ENCODE measurements at places on chromosomes 3 and 15.
A peak's percentile ranks its signal among the peaks of the same experiment; 100 is the strongest.

DNA sequence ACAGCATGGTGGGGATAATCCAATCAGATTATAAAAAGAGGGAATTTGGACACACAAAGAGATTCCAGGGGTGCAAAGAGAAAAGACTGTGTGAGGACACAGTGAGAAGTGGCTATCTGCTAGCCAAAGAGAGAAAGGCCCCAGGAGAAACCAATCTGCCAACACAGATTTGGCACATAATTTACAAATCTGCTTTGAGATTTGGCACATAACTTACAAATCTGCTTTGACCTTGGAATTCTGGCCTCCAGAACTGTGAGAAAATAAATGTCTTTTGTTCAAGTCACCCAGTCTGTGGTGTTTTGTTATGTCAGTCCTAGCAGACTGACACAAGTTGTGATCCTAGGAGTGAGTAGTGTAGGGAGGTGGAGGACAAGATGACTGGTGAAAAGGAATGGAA is 3.5 kb upstream of the TM4SF18 start:
- no peak for DNase-seq

GRCh38 chr3:37125195-37126073 is 48.9 kb downstream of the LRRFIP2 start:
- no peak for DNase-seq

- no peak for DNase-seq
Observed at GRCh38 chr3:166190360-166190759, 353.1 kb upstream of the BCHE start.

DNA sequence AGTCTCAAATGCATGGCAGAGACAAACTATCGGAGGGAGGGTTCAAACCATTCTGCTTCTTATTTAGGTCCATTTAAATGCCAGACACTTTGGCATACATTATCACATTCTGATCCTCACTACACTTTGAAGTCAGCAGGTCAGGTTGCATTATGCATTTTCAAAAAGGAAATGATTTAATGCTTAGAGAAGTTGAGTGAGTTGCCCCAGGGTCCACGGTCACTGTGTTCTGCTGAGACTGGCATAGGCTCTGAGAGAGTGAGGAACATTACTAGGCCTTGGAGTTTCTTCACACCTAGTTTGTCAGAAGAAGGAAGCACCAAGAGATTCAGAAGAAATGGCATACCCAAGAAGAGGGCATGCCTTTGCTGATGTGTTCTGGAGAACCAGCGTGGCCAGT is 46.3 kb upstream of the ACAN start:
- DNase-seq = no peak

DNA sequence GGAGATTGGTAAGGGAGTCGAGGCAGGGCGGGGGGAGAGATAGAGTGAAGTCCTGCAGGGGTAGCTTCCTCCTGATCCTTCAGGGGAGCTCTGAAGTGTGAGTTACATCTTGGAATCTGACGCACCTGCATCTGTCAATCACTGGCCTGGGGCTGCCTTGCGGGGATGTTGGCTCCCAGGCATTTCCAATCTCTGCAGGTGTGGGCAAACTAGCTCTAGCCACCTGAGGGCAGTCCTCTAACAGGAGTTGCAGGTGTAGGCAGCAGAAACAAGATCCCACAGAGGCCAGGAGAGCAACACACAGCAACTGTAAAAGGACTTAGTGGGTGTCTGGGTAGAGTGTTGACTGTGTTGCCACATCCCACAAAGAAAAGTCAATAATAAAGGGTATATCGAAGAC is 63.6 kb downstream of the ZNF621 start:
- no peak for DNase-seq

DNA sequence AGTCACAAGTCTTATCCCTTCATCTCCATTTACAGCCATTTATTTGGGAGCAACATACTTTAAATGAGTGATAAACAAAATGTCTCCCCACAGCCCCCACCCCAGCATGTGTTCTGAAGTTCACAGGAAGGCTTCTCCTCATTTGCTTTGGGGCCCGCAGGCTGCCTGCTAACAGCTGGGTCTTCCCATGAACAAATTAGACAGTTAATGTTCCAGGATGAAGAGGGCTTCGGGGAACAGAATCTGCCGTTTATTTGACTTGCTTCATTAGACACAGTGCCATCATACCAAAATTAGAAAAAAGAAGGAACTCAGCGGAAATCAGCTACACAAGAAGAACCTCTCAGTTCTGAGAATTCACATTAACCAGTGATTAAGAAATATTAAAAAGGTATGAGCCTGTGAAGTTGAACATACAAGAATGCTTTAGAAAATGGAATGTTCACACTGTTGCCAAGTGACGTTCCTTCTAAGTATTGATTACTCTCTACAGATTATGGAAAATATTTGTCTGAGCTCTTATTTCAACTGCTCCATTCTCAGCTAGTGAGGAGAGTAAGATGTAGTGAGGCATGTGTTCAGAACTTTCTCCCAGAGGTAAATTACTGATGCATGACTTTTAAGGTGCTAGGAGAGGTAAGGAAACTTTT is 107.5 kb upstream of the THBS1 start:
- no peak for DNase-seq

- no peak for DNase-seq
Observed at GRCh38 chr3:17047162-17047561, 162.4 kb downstream of the PLCL2 start.

DNA sequence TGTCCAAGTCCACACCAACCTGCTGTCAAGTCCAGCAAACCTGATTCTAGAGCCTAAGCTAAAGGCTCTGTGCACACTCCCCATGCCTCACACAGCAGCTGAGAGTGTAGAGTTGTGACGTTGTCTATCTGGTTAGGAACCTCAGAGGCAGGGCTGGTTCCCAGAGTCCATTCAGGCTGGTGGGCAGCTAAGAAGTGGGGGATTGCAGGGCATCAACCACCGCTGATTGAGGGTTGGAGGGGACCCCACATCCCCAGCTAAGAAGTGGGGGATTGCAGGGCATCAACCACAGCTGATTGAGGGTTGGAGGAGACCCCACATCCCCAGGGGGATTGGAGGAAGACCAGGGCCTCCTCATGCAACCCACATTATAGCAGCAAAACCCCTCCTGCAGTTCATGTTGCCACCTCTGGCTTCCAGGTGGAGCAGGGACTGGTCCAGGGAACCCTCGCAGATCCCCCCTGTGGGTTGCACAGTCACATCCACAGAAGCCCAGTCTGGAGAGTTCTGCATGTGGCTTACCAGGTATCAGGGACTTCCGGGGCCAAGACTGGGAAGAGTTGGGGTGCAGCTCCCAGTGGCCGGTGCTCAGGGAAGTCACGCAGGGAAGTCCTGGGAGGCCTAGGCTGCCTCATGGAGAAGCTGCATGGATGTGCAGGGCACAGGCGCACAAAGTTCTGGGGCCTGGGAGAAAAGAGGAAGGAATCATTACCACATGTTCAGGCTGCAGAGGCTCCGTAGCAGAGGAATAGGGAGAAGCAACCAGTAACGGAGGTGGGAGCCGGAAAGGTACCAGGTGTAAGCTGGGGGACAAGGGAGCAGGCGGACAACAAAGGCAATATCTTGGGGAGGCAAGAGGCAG is 71.4 kb upstream of the PCSK6 start:
- peak; percentile 13 for DNase-seq

GRCh38 chr15:60901647-60902046 is 327.5 kb downstream of the RORA start:
- no peak for DNase-seq

DNA sequence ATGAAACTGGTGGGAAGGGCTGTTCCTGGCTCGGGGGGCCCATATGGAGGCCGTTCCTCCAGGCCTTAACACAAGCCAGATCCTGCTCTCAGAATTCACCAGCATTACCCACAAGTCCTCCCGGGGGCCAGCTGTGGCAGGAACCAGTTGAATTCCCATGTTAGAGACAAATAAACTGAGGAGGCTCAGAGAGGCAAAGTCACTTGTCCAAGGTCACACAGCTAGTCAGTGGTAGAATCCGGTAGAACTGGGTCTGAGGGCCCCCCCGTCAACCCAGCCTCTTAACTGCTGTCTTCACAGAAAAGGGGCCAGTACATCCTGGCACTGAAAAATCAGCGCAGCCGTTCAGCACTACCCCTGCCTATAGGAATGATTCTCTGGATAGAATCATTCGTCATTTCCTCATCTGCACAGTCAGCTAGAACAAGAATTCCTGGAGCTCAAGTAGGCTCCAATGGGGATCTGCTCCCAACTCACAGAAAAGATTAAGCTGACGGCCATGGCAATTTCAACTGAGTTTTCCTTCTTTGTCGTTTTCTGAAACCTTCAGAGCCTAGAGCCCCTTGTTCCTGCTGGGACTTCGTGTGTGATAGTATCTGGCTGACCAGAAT is 12.2 kb upstream of the TSEN2 start:
- DNase-seq = no peak

DNA sequence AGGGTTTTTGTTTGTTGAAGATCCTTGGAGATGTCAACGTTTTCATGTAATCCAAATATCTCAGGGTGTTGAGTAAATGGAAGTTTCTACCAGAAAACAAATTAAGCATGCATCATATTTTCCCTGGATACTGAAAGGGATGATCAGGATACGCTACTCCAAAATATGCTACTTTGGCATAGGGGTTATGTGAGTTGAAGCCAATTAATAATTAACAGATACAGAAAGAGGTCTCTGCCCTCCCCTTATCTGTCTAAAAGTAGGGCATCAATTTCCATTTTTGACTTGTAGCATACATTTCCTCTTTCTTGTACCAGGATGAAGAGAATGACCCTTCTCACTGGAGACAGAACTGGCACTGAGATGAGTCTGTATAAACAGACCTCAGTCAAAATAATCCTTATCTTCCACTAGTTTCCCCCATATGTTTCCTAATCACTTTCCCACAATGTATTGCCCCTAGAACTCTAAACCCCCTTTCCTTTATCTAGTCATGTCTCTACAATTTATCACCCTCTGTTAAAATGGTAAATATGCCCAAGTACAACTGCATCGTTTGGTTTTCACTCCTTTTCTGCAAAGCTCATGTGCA is 17.4 kb upstream of the ASB14 start:
- no peak for DNase-seq

- DNase-seq = no peak
Observed at GRCh38 chr3:142022381-142022780, 127.0 kb downstream of the TFDP2 start.

DNA sequence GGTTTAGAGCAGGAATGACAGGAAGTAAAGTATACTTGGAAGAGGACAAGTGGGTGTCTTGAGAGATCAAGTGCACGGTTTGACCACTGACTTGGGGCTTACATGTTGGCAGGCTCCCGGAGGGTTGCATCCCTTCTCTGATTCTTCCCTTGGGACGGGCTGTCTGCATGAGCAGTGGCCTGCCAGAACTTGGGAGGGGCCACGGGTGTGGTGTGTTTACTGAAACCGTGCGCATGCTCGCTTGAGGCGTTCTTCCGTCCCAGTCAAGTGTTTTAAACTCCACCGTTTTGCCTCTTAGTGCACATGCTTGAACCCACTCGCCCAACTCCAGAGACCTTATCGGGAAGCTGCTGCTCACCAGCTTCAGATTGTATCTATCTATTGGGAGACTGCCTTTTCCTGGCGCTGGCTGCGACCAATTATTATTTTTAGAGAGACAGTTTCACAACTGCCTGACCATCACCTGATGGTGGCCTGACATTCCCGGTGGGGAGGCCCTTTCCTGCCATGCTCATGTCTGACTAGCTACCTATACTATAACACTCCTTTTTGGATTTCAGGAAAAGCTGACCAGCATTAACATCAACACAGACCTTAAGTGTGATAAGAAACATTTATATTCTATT is 14.9 kb upstream of the C3orf22 start:
- DNase-seq = peak; percentile 65

- DNase-seq = no peak
Observed at GRCh38 chr3:6125520-6125919, 735.4 kb upstream of the GRM7 start.

- DNase-seq = no peak
Observed at GRCh38 chr3:104819333-104819732, 547.4 kb upstream of the ALCAM start.

GRCh38 chr3:167188592-167188991 is 191.5 kb downstream of the ZBBX start:
- DNase-seq = no peak

GRCh38 chr3:177358091-177358976 is 161.1 kb upstream of the TBL1XR1 start:
- peak; percentile 83 for DNase-seq

DNA sequence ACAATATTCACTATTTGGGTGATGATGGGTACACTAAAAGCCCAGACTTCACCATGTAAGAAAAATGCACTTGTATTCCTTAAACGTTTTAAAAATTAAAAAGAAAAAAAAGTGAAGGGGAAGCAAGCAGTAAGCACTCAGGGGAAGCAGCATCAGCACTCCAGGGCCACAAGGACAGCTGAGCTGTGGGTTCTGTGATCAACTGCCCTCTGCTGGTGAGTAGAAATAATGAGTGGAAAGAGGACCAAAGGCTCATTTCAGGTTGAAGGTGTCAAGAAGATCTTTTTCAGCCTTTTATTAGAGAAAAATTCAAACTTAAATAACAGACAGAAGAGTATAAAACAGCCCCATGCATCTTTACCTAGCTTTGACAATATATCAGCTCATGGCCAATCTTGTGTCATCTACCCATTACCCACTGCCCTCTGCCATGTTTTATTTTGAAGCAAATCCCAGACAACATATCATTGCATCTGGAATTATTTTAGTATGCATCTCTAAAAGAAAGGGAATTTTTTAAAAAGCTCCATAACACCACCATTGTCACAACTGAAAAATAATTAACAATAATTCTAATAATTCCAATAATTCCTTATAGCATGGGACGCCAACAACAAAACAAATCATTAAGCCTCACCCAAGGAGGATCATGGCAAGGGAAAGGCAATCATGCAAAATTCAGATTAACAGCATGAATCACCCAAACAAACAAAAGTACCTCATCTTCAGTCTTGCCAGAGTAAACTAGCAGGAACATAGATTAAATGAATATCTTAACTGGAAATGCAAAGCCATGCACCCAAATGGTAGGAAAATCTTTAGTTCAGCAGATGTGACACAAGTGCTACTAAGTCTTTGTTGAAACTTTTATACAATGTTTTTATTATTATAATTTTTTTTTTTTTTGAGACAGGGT is 42.5 kb downstream of the TAMM41 start:
- peak; percentile 39 for DNase-seq

DNA sequence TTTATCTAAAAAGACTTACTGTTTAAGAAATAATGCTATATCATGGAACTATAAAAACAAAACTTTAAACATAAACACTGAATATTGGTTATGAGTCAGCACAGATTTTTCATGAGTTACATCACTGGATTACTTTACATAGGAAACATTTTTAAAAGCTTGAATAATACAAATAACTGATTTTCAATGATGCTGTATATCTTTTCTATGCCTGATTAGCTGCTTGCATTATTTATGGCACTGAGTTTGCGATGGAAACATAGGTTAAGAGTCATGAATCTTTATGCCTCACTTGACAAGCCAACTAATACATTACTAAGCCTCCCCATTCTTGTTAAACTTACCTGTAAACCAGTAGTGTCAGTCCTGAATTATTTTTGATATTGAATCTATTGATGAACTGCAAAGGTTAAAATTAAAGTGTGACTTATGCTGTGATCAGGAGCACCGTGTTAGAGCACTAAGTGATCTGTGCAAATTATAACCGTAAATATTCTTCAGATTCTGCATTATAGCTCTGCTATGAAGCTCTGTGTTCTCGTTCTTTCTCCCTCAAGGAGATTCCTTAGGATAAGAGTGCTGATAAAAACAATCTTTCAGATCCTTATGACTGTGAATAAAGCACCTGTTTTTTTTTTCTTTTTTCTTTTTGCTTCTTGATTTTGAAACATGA is 437.3 kb upstream of the BCHE start:
- DNase-seq = no peak
